ENCODE measurements at places on chromosomes 2 and 18.

GRCh38 chr2:148201075-148202004 is 180.4 kb downstream of the MBD5 start:
- peak; percentile 2 for DNase-seq

DNA sequence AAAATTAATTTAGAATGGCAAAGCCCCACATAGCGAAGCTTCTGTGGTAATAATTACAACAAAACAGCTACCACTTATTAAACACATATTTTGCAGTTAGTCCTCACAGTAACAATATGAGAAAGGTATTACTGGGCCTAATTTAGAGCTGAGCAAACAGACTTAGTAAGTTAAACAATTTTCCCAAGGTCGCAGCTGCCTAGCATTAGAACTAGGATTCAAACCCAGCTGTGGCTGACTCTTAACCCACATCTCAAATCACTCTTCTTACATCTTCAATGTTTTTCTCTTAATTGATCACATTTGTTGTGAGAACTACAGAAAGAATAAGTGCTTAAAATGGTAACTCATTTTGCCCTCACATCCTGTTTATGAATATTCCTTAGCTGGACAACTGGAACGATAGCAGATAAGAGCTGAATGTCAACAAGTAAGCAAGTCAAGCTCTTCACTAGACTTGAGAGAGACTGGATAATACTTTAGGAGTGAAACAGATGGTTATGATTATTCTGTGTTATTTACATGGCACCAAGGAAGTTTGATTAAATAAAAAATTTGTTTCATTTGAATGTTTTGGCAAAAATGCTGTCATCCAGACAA is 59.4 kb upstream of the TMEM17 start:
- DNase-seq = no peak

GRCh38 chr2:29139152-29139551 is 23.9 kb downstream of the CLIP4 start:
- no peak for DNase-seq

GRCh38 chr2:1032030-1032429 is 81.4 kb downstream of the SNTG2 start:
- DNase-seq = no peak

- DNase-seq = no peak
Measured at GRCh38 chr2:232963913-232964312, 49.1 kb downstream of the NGEF start.

DNA sequence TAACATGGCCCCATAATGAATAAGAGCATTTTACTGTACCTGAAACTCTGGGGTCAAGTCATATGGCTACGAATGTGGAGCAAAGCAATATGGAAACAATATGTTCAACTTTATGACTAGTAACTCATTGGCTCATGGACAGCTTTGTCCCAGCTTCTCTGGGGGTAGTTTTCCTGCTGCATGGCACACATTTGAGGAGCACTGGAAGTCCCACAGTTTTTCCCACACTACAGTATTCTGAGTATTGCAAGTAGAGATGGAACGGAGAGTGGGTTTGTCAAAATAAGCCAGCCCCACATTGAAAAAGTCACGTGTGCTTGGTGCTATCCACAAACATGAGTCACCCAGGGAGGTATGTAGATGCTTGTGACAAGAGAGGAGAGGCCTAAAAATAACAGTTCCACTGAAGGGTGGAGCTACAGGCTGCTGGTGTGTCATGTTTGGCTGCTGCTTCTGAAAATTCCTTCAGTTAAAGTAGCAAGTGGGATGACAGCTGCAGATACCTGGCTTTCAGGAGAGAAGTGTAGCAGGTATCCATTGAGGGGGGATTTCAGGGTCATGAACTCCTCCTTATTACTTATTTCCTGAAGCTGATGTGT is 48.2 kb upstream of the CTAGE1 start:
- DNase-seq = no peak

- no peak for DNase-seq
Measured at GRCh38 chr2:79717364-79718007, 204.6 kb downstream of the CTNNA2 start.

- no peak for DNase-seq
Measured at GRCh38 chr2:109318150-109318948, 189.3 kb downstream of the SH3RF3 start.

DNA sequence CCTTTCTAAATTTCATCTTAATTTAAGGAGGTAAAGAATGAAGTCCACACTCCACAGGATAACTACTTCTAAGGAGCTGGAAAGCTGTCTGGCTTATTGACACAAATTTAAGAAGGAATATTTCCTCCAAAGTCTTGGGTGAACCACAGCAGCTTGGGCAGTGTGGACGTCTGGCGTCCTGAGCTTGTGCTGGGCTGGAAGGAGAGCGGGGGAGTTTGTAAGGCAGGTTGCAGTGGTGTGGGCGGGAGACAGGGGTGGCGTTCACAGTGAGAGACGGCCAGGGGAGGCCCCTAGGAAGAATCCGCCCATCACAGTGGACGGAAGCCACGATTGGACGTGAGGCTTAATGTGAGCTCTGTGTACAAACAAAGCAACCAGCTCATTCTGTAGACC is 25.7 kb downstream of the ADI1 start:
- DNase-seq = no peak

DNA sequence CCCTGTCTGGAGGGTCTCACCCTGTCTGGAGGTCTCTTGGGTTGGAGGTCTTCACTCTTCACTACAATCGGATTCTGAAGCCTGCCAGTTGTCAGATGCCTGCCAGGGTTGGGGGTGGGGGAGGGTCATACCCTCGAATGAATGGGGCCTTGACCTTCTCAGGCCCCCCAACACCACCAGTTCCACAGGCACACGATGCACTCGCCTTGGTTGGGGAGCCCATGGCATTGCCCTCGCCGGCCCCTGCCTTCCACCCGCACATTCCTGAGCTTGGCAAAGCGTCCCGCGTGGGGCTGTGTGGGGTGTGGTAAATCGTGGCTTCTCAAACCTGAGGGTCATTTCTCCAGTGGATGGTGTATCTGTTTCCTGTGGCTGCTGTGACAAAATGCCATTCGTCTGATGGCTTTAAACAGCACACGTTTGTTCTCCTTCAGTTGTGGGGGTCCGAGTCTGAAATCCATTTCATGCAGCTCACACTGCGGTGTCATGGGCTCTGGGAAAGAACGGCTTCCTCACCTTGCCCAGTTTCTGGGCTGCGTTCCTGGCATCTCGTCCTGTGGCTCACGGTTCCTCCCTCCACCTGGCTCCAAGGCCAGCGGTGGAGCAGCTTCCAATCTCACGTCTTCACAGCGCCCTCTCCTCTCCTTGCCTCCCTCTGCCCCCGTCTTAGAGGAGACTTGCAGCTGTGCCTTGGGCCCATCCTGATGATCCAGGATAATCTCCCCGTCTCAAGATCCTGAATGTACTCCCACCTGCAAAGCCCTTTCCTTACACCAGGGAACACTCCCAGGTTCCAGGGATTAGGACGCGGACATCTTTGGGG is 38.0 kb upstream of the HPCAL1 start:
- no peak for DNase-seq

DNA sequence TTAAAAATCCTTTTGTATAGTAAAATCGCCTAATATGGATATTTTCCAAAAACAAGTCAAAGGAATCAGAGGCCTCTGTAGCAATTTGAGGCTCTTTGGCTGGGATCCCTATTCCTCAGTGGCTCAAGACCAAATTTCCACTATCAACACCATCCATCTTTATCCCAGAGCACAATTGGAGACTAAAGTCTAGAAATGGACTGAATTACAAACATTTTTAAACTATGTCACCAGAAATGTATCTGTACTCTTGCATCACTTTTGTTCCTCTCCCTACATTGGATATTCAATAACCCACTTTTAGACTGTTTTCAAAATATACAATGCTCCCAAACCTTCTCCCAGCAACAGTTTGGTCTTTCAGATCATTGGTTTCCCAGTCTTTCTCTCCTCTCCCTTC is 140.4 kb upstream of the KLHL29 start:
- DNase-seq = no peak

GRCh38 chr2:151052850-151053660 is 208.6 kb downstream of the RBM43 start:
- DNase-seq = no peak

- no peak for DNase-seq
Measured at GRCh38 chr2:218999881-219000568, 6.8 kb upstream of the CRYBA2 start.

DNA sequence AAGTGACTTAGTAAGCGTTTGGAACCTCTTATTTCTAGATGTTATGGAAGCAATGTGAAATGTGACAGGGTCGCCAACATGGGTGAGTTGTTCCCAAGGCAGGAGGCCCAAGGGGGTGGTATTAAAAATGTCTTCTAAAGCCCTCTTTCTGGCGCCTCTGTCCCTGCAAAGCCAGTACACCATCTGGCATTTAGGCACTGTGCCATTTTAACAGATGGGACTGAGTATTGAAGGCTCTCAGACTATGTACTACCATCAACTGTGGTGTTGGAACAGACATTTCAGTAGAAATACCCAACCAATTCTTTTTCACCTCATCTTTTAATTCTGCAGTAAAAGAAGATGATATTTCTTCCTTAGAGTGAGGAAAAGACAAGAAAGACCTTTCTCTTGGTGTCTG is 384.5 kb upstream of the MMADHC start:
- no peak for DNase-seq

DNA sequence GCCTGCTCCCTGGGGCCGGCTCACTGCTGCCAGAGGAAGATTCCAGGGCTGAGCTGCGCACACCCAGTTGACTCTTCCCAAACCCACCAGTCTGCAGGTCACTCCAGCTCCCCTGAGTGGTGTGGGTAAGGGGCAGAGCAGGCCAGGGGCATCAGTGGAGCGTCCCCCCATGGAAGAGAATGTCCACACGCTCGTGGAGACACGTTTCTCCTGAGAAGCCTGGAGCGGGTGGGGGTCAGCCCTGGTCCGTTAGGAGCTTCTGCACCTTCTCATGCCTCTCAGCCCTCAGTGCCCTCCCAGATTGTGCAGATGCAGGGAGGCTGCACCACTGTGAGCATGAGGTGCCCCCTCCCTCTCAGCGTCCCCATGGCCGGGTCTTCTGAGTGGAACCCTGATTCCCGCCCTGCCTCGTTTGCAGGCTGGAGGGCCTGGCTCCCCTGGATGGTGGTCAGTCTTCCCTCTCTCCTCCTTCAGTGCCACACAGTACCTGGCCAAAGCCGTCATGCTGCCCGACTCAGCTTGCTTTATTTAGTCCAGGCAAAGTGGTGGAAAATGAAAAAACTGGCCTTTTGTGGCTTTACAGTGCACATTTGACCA is 37.0 kb downstream of the TWIST2 start:
- no peak for DNase-seq

DNA sequence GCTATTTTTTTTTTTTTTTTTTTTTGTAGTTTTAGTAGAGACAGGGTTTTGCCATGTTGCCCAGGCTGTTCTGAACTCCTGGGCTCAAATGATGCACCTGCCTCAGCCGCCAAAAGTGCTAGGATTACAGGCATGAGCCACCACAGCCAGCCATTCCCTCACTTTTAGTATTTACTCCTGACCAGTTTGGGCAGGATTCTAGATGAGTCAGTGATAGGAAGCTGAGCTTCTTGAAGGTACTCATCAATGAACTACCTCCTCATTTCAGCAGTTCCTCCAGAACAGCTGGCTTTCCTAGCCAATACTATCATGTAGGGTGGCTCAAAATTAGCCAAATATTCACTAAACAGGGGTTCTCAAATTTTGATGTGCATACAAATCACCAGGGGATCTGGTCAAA is 57.2 kb downstream of the CYBRD1 start:
- no peak for DNase-seq

GRCh38 chr2:188410504-188411235 is 119.0 kb downstream of the GULP1 start:
- DNase-seq = no peak

- no peak for DNase-seq
Measured at GRCh38 chr18:36650266-36650665, 178.5 kb downstream of the TPGS2 start.

GRCh38 chr2:148674063-148675020 is 29.8 kb downstream of the EPC2 start:
- no peak for DNase-seq

- no peak for DNase-seq
Measured at GRCh38 chr2:204982303-204982702, 437.0 kb downstream of the PARD3B start.

- DNase-seq = no peak
Measured at GRCh38 chr2:66555091-66555490, 120.2 kb downstream of the MEIS1 start.

- DNase-seq = no peak
Measured at GRCh38 chr18:55584201-55584600, 3.8 kb downstream of the TCF4 start.

- DNase-seq = no peak
Measured at GRCh38 chr2:9165625-9166024, 41.0 kb upstream of the ASAP2 start.

DNA sequence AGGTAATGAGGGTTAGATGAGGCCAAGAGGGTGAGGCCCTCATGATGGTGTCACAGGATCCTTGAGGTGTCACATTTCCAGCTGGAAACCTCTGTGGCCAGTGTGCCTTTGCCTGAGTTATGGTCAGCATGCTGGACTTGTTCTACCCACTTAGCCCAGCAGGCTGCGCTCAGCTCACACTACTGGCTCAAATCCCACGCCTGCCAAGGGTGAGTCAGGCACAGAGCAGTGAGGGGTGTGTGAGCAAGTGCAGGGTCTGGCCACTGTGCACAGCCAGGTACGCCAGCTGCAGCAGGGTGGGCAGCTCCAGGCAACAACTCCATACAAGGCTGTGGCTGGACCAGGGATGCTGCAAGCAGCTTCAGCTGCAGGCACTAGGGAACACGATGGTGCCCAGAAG is 616.6 kb upstream of the FSHR start:
- DNase-seq = no peak

DNA sequence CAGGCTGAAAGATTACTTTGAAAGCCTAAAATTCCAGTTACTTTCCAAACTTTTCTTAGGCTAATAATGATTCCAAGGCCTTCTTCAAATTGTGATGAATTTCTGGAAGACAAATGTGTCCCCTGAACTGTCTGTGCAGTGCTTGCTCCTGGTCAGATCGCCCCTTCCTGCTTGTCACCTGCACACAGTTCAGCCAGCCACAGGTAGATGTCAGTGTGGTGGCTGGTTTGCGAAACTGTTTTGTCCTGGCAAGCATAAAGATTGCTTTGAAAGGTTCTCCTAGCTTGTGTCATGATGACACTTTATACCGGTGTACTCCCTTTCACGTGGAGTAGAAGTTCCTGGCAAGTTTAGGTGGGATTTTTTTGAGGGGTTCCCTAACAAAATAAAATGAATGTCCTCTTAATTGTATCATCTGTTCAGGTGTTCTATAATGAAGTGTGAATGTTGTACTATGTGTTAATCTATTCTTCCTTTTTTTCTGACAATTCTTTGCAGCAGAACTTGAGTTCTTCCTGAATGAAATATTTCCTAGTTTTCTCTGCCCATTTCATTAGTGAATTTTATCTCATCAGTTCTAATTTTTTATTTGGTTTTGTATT is 298.8 kb downstream of the ZNF407 start:
- peak; percentile 12 for DNase-seq

DNA sequence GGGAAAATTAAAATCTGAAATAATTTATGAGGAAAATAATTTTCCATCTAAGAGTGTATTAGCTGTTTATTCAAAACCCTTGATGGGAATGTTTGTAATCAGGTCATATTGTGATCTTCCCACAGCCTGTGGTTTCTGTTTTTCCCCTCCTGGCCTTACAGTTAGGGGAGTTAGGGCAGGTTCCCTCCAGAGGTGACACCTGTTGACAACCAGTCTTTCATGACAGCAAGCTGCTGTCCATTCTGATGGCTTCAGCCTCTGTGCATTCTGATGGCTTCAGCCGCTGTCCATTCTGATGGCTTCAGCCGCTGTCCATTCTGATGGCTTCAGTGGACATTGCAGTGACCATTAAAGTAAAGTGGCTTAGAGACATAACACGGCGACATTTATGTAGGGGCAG is 328.2 kb downstream of the GBX2 start:
- DNase-seq = no peak

All from stimulated activated CD4-positive, alpha-beta T cell treated with anti-CD3 and anti-CD28 coated beads, Interleukin-2, amount 100 ng/mL, for 4 hours (primary cell).